ENCODE measurements at places on chromosomes 4 and X.

DNA sequence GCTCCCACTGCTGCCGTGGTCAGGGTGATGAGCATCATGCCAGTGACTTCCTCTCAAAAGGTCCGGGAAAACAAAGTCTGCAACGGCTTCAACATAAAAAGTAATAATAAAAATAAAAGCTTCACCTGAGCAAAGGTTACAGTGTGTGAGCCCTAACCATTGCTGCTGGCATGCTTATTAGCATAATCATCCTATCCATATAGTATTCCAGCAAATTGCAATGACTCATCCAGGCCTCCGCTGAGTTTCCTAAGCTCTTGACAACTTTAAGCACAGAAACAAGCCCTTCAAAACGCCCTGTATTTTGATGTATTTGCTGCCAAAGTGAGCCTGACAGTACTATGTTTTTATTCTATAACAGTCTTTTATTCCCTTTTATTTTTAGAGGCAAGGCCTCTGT is 100.5 kb downstream of the AASDH start:
- DNase-seq, result no peak

- DNase-seq, result no peak
Measured at GRCh38 chr4:13922459-13922858, 294.9 kb upstream of the BOD1L1 start.

GRCh38 chr4:3346146-3346545 is 53.3 kb downstream of the RGS12 start:
- no peak for DNase-seq

DNA sequence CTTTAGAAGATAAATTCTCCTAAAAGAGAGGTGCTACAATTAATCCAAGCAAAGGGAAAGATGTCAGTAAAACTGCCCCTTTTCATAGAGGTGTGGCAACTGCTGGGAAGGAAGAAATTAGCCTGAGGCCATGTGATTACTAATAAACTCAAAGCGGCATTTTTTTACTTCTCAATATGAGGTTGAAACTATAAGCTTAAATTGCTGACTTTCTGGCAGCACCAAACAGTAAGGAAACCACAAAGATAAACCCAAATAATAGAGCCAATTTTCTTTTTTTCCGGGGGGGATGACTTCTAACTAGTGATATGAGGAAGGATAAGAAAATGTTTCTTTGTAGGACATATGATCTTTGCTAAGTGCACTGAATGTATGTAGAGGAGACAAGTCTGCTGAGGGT is 30.9 kb downstream of the AR start:
- DNase-seq, result no peak

DNA sequence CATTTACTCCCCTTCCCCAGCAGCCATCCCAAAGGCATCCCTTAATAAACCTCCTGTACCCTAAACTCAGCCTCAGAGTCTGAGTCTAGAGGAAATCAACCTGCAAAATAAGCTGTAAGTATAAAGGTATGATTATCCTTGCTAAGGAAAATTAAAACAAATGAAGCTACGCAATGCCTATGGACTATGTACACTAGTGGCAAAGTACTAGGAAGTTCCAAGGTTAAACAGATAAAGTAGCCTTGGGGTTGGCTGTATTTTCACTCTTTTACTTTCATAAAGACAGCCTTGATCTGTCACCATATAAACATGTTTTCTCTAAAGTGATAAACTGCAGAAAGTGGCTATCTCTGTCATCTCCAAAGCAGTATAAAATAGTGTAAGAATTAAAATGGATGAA is 35.9 kb downstream of the MAP3K15 start:
- no peak for DNase-seq

DNA sequence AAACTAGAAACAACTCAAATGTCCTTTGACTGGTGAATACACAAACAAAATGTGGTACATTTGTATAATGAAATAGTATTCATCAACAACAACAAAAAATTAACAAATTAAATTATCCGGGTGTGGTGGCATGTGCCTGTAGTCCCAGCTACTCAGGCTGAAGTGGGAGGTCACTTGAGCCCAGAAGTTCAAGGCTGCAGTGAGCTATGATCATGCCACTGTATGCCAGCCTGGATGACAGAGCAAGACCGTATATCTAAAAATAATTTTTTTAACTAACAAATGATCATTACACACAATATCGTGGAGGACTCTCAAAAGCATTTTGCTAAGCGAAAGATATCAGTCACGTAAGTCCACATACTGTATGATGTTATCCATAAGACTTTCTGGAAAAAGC is 71.6 kb upstream of the SORBS2 start:
- no peak for DNase-seq

GRCh38 chr4:20844311-20844710 is 144.1 kb downstream of the PACRGL start:
- DNase-seq, result no peak

DNA sequence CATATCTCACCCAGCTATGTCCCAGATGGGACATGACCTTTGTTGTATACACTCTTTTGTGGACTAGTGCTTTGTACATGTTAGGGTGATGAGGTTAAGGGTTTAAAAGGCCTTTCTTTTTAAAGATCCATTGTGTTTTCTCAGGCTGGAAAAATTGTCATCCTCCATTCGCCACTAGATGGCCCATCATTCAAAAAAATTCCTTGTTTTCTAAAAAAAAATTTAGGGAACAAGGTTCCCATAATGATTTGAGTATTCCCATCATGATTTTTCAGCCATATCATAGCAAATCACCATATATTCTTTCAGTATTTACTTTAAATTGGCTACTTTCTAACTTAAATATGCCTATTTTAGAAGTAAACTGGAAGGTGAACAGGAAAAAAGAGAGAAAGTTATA is 91.9 kb upstream of the TMEM164 start:
- DNase-seq, result no peak

DNA sequence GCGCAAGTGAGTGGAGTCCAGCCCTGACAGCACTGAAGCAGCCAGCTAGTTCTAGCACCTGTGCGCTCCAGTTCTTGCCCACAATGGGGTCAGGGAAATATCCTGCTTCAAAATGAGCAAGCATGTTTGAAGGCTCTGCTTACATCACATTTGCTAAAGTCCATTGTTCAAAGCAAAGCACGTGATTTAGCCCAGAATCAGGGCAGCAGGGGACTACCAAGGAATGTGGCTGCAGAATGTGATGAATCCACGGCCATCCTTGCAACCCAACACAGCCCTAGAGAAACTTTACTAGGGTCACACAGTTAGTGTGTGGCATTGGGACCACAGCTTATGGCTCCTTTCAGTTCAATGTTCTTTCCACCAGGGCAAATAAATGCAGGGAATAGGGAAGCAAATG is 47.3 kb upstream of the SMIM31 start:
- no peak for DNase-seq

- DNase-seq, result peak; percentile 54
Measured at GRCh38 chr4:153497091-153497531, 31.0 kb downstream of the TMEM131L start.

- no peak for DNase-seq
Measured at GRCh38 chr4:37068580-37068979, 176.0 kb upstream of the NWD2 start.

DNA sequence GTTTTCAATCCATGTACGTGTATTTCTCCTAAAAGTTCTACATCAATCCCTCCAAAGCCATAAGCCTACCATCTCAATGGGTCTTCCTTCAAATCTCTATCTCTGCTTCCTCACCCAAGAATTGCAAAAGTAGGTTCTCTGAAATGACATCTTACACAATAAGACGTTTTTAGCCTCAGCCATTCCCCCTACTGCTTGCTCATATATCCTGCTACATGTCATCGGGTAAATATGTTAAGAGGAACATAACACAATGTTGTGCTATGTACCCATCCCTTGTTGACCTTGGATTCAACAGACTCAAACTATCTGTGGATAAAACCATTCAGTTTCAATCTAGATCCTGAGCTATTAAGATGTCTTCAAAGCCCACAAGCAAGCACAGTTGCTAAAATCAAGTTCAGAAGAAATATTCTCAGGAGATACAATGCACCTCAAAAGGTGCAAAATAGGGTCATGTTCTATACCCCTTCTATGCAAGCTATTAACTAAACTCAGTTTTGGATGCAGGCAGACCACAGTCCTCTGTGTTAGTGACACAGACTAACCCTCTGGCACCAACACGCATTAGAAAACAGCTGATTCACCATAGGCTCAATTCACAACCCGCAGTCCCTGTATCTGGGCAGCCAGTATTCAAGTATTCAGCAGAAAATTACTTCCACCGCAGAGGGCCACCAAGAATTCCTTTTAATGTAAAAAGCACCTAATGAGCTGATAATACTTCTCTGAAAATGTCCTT is 56.8 kb downstream of the CD99L2 start:
- no peak for DNase-seq

- no peak for DNase-seq
Measured at GRCh38 chrX:136030303-136031191, 45.3 kb downstream of the SLC9A6 start.

GRCh38 chrX:44874420-44875184 is 1.6 kb downstream of the KDM6A start:
- DNase-seq, result peak; percentile 14

DNA sequence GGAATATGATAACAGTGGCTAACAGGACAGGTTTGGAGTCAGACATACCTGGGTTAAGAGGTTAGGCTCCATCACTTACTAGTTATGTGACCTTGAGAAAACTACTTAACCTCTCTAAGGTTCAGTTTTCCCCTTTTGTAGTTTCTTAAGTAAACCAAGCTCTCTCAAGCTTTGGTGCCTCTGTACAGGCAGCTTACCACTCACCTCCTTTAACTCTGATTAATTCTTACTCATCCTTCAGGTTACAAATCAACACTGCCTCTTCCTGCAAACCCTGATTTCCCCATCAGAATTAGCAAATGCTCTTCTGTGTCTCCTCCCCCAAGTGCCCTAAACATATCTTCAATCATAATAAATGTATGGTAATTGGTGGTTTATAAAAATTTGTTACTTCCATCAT is 3.5 kb upstream of the SERTM2 start:
- DNase-seq, result no peak

GRCh38 chr4:41319553-41319952 is 62.8 kb downstream of the UCHL1 start:
- no peak for DNase-seq

DNA sequence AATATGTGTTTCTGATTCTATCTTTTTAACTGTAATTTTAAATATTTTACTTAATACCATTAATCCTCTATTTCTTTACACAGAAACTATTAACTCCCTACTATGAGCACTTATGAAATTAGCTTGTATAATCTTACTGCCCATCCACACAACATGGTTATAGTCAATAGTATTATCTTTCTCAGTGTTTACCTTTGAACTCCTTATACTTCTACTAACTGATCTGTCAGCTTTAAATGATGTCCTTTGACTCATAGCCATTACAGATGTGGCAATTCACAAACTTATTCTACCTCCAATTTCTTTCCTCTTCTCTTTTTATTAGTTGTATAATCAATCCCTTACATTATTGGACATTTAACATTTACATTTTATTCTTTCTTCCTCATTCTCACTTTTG is 5.5 kb downstream of the SEC31A start:
- DNase-seq, result no peak

DNA sequence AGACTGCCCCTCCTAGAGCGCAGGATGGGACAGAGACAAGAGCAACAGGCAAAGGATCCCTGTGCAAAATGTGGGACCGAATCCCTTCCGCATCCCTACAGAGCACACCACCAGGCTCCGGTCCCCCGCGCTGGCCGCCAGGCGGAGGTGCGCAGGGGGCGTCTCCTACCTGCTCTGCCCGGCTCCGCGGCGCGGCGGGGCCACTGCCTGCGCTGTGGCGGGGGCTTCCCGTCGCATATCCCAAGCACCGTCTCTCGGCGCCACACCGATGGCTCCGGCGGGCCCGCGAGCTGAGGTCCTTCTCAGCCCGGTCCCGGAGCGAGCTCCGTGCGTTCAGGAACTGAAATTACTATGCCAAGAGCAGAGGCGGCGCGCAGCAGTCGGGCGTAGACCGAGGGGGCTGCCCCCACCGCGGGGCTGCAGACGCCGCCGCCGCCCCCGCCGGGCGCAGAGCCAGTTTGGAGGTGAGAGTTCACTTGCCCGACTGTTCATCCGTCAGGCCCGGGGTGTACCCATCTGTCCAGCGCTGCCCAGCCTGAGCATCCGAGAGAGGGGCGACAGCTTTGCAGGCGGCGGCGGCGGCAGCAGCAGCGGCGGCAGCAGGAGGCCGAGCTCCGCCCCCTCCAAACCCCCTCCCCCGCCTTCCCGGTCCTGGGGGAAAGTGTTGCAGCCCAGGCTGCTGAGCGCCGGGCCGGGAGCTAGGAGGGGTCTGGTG is at the start of gene GPRIN3:
TSS of gene GPRIN3 (minus strand) at position 355 of the 715 bp plus-strand sequence. CDS start 57,690 bp downstream, outside the sequence.
- no peak for DNase-seq

DNA sequence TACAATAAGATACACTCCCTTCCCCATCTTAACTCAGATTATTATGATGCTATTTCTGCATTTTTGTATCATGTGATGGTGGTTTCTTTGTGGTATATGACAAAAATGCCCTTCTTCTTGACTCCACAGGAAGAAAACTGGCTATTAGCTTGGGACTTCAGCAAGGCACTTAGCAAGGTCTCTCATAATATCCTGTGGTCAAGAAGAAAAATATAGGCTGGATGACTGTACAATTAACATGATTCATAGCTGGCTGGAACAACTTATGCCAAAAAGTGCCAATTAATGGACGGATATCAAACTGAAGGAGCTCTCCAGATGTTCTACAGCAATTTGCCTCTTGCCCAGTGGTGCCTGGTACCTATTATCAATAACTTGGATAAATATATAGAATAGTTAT is 2.3 kb upstream of the MID1IP1 start:
- no peak for DNase-seq

DNA sequence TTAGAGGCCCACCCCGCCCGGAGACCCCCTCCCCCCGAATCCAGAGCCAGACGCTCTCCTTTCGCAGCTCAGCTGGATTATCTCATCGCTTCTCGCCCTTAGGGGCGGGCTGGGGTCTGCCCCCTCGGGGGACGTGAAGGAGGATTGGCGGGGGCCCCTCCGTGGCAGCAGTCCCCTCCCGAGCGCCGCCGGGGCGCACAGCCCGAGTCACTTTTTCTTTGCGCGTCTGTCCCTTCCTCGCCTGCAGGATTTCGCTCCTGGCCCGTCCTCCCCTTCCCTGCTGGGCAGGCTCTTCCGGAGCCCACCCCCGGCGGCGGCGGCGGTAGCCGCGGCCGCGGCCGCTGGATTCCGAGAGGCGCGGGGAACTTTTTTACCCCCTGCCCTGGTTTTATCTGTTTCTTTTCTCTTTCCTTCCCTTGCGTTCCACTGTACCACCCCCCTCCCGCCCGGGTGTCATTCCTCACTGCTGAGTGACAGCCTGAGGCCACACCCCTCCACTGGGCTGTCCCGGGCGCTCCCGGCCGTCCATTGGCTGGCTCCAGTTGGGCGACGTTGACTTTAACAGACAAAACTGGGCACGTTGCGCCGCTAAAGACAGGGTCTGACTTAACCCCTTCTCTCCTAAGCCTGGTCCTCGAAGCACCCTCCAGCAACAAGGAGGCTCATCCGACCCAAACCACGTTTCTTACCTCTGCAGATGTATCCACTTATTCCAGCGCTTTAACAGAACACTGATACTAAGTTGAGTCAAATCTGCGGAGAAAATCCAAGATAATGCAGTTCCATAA is 492 bp upstream of the NKX3-2 start:
- peak; percentile 41 for DNase-seq

- DNase-seq, result no peak
Measured at GRCh38 chr4:20256381-20256881, 4.7 kb downstream of the SLIT2 start.

GRCh38 chrX:150648296-150648940 is 44.8 kb upstream of the MTMR1 start:
- DNase-seq, result no peak

Measured in stimulated activated CD4-positive, alpha-beta T cell treated with anti-CD3 and anti-CD28 coated beads, Interleukin-15, amount 100 ng/mL, for 48 hours (primary cell).